Stimulated activated effector memory CD8-positive, alpha-beta T cell treated with anti-CD3 and anti-CD28 coated beads, Interleukin-12 subunit alpha, Interleukin-12 subunit beta, amount 100 ng/mL, for 72 hours (primary cell): ENCODE measurements at places on chromosomes 1 and 21.

- no peak for DNase-seq
Measured at GRCh38 chr1:93827633-93828366, 51.2 kb downstream of the DNTTIP2 start.

DNA sequence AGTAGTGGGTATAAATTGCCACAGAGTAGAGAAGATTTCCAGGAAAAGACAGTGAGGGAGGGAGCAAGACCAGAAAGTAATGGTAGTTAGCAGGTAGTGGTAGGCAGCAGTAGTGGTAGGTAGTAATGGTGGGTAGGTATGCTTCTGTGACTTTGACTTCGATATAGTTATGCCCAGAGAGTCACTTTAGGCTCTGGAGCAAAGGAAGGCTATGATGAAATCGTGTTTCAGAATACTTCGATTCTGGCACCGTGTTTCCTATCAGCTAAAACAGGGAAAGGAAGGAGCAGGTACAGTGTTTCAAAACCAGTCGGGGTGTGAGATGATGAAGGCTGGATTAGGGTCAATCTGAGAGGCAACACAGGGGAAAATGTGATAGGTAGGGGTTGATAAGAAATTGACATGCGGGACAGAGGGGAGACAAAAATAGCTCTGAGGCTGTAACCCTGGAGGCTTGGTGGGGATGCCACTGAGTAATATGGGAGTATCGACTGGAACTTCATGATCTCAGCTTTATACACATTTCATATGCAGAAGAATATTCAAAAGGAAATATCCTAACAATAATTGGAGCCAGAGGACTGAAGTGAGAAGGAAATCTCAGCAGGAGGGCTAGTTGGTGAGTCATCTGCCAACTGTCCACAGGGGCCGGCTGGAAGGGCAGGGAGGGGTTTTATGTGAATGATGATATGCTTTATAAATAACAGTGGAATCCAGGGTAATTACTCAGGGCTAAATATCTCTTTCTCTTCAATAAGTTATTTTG lies 25.2 kb upstream of the TRIM45 start:
- no peak for DNase-seq

DNA sequence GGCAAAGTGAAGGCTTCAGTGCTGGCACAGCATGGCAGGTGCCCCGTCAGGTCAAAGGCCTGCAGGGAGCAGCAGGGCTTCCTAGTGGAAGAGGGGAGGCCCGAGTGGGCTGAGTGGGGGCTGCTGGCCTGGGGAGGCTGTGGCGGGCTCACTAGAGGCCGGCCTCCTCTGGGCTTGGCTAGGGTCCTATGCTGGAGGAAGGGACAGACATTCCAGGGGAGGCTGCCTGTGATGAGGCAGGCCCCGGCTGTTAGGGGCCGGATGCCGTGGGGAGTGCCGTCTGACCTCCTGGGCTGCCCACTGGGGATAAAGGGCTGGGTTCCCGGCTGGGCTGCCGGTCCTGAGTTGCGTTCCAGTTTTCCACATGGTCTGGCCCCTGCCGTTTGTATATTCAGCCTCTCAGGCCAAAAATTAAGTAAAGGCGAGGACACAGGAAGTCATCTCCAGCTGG lies 21.1 kb downstream of the PRXL2B start:
- DNase-seq: no peak

GRCh38 chr1:4755864-4756504 lies 101.6 kb downstream of the AJAP1 start:
- DNase-seq: no peak

DNA sequence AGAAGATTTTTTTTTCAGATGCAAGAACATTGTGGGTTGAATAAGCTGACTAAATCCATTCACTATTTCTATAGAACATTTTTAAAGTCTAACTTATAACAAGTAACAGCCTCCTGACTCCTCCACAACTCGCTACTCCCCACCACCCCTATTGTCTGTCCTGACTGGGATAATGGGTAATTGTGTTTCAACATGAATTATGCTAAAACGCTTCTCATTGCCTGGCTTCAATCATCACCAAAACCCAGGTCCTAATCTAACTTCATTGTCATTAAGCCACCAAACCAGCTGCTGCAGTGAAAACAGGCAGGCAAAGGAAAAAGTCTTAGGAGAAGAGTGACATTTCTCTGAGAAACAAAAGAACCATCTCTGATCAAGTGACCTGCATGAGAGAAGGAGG lies 30.0 kb downstream of the TNR start:
- no peak for DNase-seq

DNA sequence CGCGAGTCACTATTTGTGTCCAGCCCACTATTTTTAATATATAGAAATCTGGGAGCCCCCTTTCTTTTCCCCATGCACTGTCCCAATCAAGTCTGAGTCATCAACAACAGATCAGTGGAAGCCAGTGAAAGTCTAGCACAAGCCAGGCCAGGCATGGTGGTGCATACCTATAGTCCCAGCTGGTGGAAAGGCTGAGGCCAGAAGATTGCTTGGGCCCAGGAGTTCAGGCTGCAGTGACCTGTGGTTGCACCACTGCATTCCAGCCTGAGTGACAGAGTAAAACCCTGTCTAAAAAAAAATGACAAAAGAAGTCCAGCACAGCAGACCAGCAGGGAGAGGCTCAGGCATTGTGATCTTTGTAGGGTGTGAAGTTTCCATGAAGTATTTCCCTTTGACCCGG lies 9.0 kb upstream of the RPL5 start:
- DNase-seq: no peak

- DNase-seq: peak; percentile 85
Measured at GRCh38 chr1:58783090-58783992, 506 bp downstream of the JUN start.

DNA sequence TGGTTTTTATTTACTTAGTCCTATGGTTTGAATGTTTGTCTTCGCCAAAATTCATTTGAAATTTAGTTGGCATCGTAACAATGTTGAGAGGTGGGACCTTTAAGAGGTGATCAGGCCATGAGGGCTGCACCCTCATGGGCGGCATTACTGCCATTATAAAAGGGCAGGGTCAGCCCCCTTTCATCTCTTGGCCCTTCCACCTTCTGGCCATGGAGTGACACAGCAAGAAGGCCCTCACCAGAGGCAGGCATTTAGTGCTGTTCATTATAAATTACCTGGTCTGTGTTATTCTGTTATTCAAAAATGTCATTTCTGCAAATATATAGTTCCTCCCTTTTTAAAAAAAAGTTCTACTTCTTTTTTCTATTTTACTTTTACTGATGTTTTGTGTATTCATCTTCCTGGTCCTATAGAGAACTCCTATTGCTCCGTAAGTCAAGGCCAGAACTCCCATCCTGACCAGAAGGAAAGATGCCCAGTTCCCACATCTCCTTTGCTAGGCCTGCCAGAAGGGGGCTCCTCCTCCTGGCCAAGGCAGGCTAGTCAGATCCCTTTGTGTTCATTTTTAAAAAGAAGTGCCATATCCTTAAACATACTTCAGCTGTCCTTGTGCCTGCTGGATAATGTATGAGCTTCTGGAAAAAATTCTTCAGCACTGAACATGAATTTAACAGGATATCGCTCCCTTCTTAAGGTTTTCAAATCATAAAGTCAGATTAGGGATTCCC lies 10.0 kb upstream of the LBR start:
- no peak for DNase-seq

GRCh38 chr21:40242586-40243265 lies 375.5 kb downstream of the PCP4 start:
- no peak for DNase-seq

DNA sequence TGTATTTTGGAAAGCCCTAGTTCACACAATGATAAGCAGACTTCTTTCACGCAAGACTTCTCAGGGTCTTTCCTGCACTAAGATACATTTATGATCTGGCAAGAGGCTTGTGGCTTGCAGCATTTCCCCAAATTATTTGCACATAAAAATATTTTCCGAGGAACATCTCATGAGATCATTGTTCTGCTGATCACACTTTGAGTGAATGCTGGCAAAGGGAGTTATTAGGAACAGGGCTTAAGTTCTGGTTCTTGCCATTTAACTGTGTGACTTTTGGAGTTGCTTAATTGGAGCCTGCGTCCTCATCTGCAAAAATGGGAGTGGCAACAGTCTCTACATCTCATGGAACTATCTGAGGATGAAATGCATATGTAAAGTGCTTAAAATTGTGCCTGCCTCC lies 50.2 kb downstream of the GADD45A start:
- no peak for DNase-seq
